Gastroesophageal sphincter (tissue), 4 donors: ENCODE measurements at places on chromosomes 5 and 9. TPM values are rescaled to one million over a fixed set of nuclear protein-coding genes. Genes with fewer than 3 reads are reported as not detected.

The PELO gene
- total RNA-seq, result 49.4 TPM

The GNA14 gene
- total RNA-seq, result 4.4 TPM

The OR4F3 gene
- 0.62 TPM for total RNA-seq

The RORB gene
- 0.69 TPM for total RNA-seq

The KIF4B gene
- not detected for total RNA-seq

The TEK gene
- 4.4 TPM for total RNA-seq

The FCN2 gene
- not detected for total RNA-seq

The CORO2A gene
- 0.77 TPM for total RNA-seq

The PPP3R2 gene
- not detected for total RNA-seq

The INSL4 gene
- not detected for total RNA-seq
